Panc1 (cell line): ENCODE measurements at places on chromosomes 1 and 21. TPM values are rescaled to one million over a fixed set of nuclear protein-coding genes. Genes with fewer than 3 reads are reported as not detected.

COL11A1 gene
- total RNA-seq = 106 TPM

SUSD4 gene
- 0.28 TPM for total RNA-seq

CHIA gene
- not detected for total RNA-seq

PRSS38 gene
- not detected for total RNA-seq

CDC73 gene
- 78.2 TPM for total RNA-seq

GABPA gene
- 17.6 TPM for total RNA-seq

DNA sequence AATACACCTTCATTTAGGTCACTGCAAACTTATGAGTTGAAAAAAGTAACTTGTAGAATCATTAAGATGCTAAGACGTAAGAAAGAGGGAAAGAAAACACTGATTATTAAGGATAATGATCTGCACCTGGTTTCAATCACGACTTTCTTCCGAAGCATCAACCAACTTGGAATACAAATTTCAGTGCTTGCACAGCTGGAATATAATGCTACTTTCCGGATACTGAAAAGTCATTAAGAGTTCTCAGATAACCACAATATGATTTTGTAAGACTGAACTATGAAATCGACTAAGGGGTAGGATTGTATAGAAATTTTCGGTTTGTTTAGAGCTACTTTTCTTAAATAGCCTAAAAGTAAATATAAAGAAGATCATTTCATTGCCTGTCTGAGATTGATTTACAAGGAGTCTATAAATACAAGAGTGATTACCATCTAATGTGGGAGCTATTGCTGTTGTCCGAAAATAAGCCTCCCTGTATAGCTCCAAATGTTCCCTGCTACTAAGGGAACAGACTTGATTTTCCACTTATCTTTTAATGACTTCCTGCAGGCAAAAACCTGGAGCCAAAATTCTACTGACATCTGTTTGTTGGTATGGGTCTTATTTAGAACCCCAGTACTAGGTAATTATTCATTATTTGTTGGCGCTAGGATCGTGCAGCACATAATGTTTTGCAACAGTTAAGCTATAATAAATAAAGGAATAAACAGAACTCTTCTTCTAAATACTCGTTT is 673.3 kb downstream of the KCNT2 start:
- no peak for DNase-seq

DNA sequence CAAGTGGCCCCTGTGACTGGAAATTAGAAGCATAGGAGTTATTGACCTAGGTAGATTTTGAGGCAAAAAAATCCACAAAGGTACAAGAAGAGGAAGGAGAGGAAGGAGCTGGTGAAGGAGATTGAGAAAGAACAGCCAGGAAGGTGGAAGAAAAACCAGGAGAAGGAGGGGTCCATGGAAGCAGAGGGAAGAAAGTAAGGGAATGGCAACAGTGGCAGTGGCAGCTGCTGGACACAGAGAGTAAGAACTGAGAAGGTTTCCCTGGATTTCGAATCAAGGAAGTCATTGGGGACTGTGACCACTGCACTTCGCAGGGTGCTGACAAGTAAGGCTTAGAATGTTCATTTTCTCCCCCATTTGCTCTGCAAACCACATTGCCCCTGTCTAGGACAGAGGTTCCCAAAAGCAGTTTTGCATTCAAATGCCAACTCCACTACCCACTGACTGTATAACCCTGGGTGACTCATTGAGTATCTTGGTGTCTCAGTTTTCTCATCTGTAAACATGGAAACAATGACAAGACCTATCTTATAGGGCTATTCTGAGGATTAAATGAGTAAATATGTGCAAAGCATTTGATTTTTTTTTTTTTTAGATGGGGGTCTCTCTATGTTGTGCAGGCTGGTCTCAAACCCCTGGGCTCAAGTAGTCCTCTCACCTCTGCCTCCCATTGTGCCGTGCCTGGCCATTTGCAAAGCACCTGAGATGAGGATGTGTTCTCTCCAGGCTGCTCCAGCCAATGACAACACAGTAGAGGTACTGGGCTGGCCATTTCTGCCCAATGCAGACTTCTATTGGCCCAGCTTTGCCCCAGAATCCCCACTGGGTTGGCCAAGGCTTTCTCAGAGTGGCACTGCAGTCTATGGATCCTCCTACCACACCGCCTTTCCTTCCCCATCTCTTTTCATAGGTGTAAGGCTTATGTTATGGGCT is 9.3 kb upstream of the CAPN2 start:
- DNase-seq = no peak

GRCh38 chr1:170267317-170267716 is 121.6 kb downstream of the NTMT2 start:
- no peak for DNase-seq

GRCh38 chr1:228378090-228378872 is 28.4 kb downstream of the TRIM11 start:
- no peak for DNase-seq

DNA sequence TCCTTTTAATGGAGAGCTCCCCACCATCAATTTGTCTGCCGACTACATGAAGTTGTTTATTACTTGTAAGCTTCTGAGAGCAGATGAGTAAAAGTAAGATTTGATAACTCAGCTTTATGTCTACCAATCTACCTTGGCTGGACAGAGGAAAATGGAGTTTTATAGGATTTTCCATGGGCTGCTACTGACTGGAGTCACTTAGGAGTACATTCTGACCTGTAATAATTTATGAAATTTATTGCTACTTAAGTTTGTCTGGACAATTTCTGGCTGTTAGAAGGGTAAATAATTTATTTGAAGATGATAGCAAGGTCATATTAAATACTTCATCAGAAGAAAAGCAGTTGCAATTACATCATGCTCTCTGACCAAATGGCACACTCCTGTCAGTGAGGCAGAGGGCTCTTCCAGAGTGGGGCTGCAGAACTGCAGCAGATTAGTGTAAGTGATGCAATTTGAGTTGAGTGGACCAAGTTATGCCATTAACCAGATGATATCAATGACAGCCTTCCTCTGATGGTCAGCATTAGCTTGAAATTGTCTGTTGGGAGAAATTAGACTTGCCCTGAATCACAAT is 736.7 kb upstream of the PTBP2 start:
- no peak for DNase-seq

- no peak for DNase-seq
Measured at GRCh38 chr1:44020464-44020863, 10.8 kb downstream of the SLC6A9 start.

DNA sequence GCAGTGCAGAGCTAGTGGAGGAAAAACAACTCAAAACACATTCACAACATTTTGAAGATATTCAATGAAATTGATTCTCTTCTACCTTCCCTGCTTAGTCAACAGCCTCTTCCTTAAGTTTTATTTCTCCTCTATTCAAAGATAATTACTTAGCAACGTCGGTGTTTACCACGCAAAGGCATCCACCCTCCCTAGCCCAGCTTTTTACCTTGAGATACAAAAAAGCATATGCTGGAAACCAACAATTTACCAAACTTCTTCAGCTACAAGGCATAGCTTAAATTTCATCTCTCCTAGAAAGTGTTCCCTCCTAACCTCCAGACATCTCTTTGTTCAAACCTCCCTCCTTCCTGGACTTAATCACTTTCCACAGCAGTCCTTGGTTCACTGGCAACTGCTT is 102.8 kb upstream of the SOD1 start:
- no peak for DNase-seq

DNA sequence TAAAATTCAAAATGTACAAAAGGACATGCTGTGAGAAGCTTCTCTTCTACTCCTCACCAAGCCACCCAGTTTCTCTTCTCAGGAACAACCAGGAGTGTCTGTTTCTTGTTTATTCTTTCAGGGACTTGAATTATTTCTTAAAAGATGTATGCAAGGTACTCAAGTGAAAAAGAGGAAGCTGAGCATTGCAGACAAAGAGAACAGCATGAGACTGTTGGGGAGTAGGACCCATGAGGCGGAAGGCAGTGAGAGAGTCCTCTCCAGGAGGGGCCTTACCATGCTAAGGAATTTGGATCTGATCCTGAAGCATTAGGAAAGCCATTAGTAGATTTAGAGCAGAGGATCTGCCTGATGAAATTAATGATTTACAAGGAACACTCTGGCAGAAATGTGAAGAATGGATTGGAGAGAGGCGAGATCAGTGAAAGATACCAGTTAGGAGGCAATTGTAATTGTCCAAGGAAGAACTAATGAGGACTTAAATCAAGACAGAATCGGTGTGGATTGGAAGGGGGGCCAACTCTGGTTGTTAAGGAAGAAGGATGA is 14.7 kb upstream of the SSX2IP start:
- no peak for DNase-seq

DNA sequence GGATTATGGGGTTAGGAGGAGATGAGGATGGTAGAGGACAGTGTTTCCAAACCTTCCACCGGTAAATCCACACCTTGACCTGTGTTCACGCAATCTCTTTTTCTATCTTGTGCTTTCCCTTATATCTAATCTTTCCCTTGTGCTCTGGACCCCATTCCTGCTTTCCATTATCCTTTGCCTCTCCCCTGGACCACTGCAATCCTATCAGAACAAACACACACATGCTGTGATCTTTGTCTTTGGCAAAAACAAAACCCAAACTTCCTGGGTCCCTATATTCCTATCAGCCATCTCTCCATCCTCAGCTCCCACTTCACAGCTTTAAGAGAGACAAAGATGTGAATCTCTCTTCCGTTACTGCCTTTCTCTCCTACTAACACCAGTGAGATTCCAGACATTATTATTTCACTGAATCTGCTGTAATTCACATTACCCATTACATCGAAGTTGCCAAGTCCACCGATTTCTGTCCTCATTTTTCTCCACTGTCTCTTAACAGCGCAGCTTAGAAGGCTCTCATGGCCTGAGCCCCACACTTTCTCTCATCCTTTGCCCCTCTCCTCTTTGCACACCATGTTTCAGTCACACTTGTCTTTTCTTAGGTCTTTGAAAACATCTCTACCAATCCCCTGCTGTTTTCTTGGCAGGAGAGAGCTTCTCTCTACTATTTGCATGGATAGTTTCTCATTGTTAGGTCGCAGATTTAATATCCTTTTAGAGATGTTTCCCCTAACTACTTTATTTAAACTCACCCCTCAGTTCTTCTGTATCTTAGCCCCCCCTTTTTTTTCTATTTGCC is 230.0 kb upstream of the B3GALT2 start:
- no peak for DNase-seq

DNA sequence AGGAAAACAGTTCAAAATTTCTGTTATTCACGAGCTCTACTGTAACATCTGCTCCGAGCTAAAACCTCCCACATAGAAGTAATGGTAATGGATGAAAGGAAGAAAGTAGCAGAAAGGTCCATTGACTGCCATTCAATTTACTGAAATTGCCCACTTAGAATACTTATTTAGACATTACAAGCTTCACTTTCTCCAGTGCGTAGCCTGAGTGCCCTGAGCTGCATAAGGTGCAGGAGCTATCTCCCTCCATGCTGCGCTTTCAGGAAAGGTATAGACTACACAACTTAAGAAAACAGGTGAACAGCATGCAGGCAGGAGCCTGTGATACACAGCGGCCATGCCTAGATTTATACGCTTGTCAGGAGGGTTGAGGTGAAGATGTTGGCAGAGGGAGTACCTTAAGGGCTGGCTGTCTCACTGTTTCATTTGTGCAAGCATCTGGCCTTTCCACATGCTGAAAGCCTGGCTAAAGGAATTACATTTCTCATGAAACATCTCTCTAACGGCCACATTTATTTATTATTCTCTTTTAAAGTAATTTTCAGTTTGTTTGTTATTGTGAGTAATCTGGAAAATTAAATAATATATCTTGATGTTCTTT is 74.7 kb downstream of the RGS18 start:
- no peak for DNase-seq

- no peak for DNase-seq
Measured at GRCh38 chr1:235932090-235932510, 65.4 kb upstream of the LYST start.

DNA sequence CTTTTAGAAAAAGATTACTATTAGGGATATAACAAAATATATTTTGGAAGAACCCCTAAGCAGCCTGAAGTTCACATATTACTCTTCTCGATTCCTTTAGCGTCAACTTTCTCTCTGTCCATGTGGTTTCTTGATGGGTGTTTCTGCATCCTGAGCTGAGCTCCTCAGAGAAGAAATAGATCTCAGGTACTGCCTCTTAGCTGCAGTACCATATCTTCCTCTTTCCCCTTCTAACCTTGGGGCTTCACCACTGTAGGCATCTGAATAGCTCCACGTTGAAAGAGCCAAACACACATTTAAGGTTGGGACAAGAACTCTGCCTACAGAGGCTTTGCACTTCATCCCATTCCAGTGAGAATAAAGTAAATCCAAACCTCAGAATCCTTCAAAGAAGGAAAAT is 59.2 kb downstream of the SAMSN1 start:
- DNase-seq = no peak

- no peak for DNase-seq
Measured at GRCh38 chr1:55153031-55153430, 62.1 kb downstream of the USP24 start.

GRCh38 chr1:223551610-223552009 is 113.9 kb downstream of the CAPN8 start:
- DNase-seq = no peak

- no peak for DNase-seq
Measured at GRCh38 chr21:23541571-23541970, 2065.7 kb downstream of the MRPL39 start.

- no peak for DNase-seq
Measured at GRCh38 chr1:111475701-111476100, 1.9 kb downstream of the C1orf162 start.

- no peak for DNase-seq
Measured at GRCh38 chr1:239237912-239238311, 148.5 kb upstream of the CHRM3 start.

DNA sequence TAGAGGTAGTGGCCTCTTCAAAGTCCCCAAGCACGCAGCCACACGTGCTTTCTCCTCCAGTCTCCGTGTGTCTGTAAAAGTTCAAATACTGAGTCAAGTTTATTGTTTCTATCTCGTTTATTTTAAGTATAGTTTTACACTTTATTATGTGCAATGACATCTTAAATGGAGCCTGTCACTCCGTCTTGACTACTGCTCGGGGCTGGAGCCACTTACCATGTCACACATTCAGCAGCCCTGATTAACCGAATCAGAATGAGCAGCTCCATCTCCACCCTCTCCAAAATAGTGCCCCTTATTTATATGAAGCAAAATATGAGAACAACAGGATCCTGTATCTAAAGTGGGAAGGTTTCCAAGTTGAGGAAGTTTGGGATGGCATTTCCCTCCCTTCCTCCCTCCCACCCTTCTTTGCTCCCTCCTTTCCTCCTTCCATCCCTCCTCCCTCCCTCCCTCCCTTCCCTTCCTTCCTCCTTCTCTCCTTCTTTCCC is 201.0 kb downstream of the PBX1 start:
- no peak for DNase-seq

- no peak for DNase-seq
Measured at GRCh38 chr21:39388811-39389155, 39.9 kb upstream of the HMGN1 start.
